ENCODE measurements at places on chromosomes 11 and 22.

DNA sequence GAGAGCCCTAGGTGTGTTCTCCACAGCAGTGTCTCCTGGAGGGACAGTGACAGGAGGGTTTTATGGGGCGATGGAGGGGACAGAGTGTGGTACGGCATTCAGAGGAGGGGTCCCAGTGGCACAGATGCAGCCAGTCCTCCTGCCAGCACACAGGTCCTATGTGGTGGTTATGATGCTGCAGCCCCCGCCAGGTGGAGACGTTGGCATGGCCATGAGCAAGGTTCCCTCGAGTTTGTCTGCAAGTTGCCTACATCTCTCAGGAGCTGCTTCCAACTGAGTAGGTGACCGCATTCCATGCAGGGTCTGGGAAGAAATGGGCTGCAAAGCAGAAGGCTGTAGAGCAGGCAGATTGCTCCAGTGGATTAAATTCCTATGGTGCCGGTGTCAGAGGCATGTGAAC, 646.0 kb downstream of the TBC1D22A start:
- DNase-seq = no peak

- DNase-seq = no peak
Observed at GRCh38 chr11:18222814-18223421, 13.7 kb downstream of the SAA4 start.

DNA sequence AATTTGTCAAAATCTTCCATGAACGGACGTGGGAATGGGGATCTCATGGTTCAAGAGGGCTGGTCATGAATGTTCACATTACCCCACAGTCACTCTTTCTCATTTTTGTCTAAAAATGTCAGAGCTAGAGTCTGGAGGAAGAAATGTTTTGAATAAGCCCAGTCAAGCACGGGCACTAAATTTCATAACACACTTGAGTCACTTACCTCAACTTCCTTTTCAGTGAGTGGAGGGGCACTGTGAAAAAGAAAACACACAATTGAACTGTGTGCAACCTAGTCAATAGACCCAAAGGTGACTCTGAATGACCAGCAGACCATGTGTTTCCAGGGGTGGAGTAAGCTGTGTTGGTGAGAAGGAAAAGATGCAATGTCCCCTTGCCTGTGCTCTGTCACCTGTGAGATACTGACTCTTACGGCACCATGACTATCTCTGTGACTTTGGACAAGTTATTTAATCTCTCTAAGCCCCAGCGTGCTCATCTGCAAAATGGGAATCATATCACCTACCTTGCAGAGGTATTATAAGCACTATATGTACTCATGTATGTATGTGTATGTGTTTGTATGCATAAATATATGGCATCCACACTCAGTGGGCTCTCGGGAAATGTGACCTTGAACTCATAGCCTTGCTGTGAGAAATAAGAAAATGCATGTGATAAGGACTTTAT, 38.2 kb upstream of the LYVE1 start:
- peak; percentile 52 for DNase-seq

DNA sequence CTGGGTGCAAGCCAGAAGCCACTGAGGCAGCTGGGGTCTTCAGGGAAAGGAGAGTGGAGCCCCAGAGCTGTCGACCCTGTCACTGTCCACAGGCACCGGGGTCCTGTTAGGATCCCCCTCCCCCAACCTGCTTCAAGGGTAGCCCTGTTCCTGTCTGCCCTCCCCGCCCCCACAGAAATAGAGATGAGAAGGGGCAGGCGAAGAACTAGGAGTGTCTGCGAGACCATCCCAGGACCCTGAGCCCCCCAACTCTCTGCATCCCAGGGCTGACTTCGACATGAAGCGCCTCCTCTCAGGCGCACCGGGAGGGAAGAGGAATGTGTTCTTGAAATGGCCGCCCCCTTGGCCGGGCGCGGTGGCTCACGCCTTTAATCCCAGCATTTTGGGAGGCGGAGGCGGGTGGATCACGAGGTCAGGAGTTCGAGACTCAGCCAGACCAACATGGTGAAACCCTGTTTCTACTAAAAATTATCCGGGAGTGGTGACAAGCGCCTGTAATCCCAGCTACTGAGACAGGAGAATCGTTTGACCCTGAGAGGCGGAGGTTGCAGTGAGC, 607 bp upstream of the ZNF70 start:
- DNase-seq = no peak

DNA sequence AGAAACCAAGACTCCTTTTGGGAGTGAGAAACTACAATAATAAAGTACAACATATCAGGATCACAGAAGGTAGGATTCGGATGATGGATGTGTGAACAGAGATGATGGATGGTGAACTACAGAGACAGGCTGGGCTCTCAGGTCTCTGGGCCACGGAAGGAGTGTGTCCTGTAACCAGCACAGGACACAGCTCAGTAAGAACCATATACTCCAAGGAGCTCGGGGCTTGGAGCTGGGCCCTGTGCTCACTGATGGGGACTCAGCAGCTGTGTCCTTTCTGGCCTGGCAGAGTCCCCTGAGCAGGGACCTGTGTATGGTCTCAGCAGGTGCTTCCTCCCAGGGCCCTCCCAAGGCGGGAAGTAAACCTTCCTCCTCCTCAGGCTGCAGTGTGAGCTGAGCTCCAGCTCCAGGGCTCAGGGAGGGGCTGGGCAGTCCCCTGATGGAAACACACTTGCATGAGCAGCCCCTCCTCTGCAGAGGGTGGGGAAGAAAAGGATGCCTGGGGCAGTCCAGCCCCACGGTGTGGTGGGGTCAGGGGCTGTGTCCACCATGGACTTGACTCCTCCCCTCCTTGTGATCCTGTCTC, 39.8 kb upstream of the TOP3B start:
- DNase-seq = no peak

- no peak for DNase-seq
Observed at GRCh38 chr11:116595305-116595880, 177.4 kb downstream of the BUD13 start.

GRCh38 chr11:114026355-114026754, 33.2 kb upstream of the ZBTB16 start:
- DNase-seq = no peak

DNA sequence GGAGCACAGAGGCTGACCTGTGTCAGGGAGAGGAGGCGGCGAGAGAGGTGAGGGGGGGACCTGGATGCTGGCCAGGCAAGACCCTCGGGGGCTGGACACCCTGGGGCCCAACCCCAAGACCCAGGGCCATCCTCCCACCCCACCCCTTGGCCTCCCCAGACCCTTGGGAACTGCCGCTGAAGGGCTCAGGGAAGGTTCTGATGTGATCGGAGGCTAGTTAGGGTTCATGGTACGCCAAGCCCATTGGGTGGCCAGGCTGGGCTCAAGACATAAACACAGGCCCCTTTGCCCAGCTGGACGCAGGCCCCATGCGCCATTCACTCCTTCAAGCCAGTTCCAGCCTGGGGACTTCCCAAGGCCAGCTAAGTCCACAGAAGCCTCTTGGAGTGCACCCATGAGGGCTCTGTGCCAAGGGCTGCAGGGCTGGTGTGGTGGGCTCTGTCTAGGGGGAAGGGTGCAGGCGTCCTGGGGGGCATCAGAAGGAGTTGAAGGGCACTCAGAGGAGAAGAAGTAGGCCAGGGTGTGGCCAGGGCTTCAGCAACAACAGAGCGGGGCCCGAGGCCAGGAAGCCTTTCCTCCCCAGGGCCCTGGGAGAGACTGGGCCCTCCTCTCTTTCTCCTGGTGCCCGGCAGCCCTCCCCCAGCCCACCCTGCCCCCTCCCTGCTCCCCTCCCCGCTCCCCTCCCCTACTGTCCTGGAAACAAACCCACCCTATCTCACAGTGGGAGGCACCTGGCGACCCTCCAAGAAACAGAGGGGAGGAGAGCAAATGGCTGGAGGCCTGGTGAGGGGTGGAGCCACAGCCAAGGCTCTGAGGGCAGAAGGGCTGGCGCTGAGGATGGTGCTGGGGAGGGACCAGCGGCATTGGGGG, 12.9 kb downstream of the TSPAN32 start:
- DNase-seq = peak; percentile 81

- DNase-seq = no peak
Observed at GRCh38 chr22:45540122-45540521, 37.4 kb downstream of the FBLN1 start.

DNA sequence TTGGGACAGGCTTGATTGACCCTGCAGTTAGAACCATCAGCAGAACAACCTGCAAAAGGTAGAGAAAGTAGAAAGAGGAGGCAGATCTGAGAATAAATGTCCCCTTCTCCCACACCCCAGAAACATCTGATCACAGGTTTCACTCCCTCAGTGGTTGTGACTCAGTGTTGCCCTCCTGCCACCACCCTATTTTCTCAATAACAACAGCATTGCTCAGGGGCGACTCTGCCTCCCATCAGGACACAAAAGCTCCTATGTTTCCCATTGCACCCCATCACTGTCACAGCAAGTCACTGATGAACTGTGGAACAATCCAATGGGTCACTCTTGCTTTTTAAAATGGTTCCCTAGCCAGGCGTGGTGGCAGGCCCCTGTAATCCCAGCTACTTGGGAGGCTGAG, 110.2 kb downstream of the RASSF10 start:
- DNase-seq = no peak

DNA sequence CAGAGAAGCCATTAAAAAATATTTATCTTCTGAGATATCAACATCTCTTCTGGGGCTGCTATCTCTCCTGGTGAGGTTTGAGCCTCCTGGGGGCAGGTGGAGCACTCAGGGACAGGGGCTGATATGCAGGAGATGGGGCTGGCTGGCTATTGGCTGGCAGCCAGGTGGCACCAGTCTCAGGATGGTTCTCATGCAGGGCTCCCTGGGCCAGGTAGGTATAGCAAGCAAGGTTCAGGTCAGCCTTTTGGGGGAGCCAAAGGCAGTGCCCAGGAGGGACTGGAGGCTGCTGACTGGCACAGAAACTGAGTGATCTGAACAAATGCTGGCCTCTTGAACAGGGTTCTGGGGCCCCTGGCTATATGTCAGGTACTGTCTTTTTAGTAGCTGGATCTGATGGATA, 29.7 kb upstream of the EMSY start:
- no peak for DNase-seq

DNA sequence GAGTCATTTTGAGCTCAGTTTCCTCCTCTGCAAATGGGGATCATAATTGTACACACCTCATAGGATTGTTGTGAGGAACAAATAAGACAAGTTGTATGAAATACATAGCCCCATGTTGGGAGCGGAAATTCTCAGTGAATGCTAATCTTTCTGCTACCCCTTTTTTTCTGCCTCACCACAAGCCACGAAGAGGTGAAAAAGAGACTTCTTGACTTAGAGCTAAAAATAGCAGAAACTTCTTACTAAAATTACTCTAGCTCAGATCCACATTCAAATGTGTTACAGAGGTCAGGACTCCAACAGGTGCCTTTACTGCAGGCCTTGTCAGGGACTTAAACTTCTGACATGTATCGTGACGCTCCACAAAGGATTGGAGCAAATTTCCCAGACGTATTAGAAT, 128.5 kb downstream of the MIAT start:
- DNase-seq = no peak

DNA sequence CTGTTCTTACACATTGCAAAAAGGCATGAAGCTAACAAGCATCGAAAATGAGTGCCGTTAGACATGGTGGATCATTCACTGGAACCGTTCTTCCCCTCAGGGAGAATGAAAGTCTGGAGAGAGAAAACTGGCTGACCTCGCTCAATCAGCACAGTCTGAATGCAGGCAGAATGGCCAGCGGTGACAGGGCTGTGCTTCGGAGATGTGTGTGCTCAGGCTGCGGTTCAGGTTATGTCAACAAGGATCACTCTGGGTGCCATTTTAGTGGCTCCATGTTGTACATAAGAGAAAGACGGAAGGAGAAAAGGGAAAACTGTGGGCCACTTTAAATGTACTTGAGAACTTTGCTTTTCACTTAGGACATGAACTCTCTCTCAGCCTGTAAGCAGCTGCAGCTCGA, 749.8 kb upstream of the ARHGAP42 start:
- DNase-seq = no peak

- peak; percentile 11 for DNase-seq
Observed at GRCh38 chr11:103364687-103365086, 255.5 kb downstream of the DYNC2H1 start.

- DNase-seq = no peak
Observed at GRCh38 chr22:49156662-49157285, 670.9 kb downstream of the BRD1 start.

GRCh38 chr11:104781719-104782376, 116.4 kb downstream of the CASP12 start:
- no peak for DNase-seq

DNA sequence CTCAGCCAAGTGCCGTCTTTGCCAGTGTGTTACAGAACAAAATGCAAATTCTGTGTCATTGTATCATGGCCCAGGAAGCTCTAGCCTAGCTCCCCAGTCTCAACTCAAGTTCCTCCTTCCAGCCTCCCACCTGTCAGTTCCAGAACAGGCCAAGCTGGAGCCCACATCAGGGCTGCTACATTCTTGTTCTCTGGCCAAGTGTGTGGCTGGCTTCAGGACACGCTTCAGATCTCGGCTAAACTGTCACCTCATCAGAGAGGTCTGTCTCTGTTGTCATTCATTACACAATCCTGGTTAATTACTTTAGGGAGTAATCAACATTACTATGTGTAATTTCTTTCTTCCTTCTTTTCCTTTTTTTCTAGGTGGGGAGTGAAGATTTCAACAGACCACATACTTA, 347.0 kb upstream of the SYN3 start:
- DNase-seq = no peak

- DNase-seq = peak; percentile 26
Observed at GRCh38 chr22:38753948-38754750, 1.6 kb downstream of the SUN2 start.

GRCh38 chr11:57279116-57279515, 42.1 kb upstream of the APLNR start:
- DNase-seq = no peak

DNA sequence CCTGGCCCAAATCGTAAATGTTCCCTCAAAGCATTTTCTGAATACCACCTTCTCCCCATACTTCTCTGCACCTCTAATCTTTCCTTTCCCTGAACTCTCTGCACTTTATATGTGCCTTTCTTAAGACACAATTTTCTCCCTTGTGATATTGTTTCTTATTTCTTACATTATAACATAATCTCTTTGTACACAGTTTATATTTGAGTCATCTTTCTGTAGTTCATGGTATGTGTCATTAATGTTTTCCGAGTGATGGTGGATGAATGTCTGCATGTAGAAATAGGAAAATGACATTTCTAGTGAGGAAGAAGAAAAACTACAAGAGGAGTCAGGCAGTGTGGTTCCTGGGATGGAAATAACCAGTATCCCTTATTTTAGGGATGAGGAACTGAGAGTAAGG, 5.5 kb downstream of the ACRV1 start:
- no peak for DNase-seq

- DNase-seq = no peak
Observed at GRCh38 chr22:22474733-22475132, 33.8 kb downstream of the ZNF280B start.

DNA sequence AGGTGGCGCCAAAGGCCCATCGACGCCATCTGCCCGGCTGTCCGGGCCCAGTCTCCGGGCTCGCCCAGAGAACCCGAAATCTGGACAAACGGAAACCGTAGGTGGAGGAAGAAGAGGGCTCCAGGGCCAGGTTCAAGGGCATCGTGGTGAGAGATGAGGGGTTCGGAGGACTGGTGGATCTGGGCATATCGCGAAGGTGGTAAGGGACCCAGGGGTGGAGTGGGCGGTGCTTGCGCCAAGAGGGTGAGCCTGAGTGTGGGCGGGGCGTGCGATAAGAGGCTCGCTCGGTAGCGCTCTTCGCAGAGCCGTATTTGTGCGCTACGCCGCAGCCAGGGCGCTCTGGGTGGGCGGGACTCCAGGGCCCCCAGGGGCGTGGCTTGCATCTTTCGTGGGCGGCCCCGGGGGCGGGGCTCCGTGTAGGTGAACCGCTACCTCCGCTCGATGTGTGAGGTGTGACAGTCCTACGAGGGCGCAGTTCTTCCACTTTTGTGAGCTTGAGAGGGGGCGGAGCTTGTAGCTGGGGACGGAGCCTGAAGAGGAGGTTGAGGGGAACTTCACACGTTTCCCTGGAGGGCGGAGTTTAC, 4.8 kb downstream of the CD248 start:
- DNase-seq = peak; percentile 89

- DNase-seq = no peak
Observed at GRCh38 chr11:25755918-25756584, 575.9 kb upstream of the ANO3 start.

Data from GM03348 (cell line).